ENCODE measurements at places on chromosomes 4 and X.
A peak's percentile ranks its signal among the peaks of the same experiment; 100 is the strongest.

- DNase-seq = peak; percentile 29
These were observed 1.5 kb downstream of the ADRA2C start for GRCh38 chr4:3767570-3768288.

- no peak for DNase-seq
These were observed 107.8 kb downstream of the ANK2 start for GRCh38 chr4:113157086-113157857.

DNA sequence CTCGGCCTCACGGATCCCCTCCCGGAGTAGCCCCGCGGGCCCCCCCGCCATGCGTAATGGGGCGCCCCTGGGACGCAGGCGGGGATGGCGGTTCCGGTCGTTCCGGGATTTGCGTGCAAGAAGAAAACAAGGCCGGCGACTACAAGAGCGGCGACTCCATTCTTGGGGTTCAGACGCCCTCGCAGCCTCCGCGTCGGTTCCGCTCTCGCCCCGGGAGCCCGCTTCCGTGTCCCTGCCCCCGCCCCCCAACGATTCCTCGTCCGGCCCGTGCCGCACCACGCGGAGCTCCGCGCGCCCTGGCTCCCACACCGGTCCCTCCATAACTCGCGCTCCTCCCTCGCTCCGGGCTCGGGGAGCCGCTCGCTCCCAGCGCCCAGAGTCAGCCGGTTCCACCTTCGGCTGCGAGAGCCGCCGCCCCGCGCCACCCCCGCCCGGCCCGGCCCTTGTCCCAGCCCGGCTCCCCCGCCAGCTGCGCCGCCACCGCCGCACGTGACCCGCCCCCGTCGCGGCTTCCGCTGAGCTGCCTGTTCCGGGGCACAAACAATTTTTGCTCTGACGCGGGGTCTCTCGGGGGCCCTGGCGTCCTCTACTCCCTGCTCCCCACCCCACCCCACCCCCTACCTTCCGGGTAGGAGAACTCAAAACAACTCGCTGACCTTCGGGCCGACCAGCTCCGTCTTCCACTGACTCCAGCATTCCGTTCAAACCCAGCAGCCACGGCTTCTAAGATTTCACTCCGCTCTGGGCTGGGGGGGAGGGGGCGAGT is 78.8 kb upstream of the BCOR start:
- peak; percentile 85 for DNase-seq

- no peak for DNase-seq
These were observed 88.0 kb upstream of the MAGEB18 start for GRCh38 chrX:26050099-26050498.

GRCh38 chrX:97931586-97931985 is 1047.9 kb downstream of the RPA4 start:
- no peak for DNase-seq

DNA sequence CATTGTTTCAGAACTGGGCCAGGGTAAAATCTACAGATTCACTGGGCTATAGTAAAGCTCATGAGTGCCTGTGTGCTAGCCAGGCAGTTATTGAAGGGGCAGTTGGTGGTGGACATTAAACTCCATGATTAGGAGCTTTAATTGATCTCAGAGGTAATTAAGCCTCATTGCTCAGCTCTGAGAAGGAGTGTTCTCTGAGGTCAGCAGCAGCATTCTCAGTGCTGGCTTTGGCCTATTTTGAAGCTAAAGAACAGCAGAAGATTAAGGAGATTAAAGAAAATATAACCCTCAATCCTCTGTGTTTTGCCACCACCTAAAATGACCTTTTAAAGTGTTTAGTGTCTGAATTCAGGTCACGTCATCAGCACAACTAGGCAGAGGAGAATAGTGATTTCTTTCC is 42.5 kb downstream of the EGF start:
- DNase-seq = no peak

GRCh38 chrX:17839269-17839668 is 21.8 kb downstream of the RAI2 start:
- no peak for DNase-seq

- DNase-seq = peak; percentile 54
These were observed 21.8 kb downstream of the FHL1 start for GRCh38 chrX:136168929-136169735.

- no peak for DNase-seq
These were observed 30.4 kb downstream of the LAMTOR3 start for GRCh38 chr4:99863804-99864203.

GRCh38 chrX:40834225-40834624 is 98.9 kb upstream of the MED14 start:
- no peak for DNase-seq

DNA sequence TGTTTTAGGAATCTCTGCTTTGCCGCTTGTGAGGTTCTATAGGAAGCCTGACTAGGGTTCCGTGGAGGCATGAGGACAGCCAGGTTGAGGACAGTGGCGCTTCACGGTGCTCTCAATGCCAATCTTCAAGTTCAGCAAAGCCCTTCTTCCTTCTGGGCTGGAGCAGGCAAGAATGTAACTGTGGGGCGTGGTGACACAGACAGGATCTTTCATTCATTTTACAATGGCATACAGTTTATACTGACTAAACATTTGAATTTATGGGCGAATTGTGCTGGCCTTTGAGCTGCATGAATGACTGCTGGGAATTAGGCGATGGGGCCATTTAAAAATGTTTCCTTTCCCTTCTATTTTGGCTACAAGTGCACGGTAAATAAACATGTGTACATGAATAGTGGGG is 2.9 kb upstream of the NHS start:
- no peak for DNase-seq

DNA sequence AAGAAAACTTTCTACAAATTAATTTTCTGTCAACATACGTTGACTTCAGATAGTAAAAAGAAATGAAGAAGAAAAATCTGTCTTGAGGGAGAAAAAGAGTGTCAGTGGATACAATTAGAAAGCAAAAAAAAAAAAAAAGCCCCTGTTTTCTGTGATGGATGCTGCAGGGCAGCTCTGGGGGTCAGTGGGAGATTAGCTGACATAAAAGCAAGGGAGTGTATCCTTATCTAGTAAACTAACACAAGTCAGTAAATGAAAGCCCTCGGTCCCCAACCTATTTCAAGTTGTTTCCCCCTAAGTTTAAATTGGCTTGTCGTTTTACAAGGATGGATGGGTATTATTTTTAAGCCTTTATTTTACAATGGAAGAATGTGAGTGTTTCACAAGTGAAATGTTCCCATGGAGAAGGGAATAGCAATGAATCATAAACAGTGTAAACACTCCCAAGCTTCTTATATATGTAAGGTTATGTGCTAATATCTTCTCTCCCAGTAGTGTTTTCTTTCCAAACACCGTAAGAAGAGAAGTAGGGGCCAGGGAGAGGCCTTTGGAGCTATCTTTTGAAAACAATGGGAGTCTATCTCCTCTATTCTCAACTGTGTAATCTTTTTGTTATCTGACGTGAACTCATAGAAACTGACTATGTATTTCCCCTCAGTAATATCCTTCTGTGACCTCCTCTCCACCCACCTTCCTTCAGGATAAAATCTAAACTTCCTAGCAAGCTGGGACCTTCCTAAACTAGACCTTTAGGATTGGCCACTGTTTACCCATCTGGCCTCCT is 347.7 kb downstream of the FBXO8 start:
- no peak for DNase-seq

- DNase-seq = no peak
These were observed 521.9 kb upstream of the BOD1L1 start for GRCh38 chr4:14149176-14150053.

Measured in left ventricle myocardium superior (tissue), 1 donor.